D341Med (cell line): ENCODE measurements at places on chromosomes 1 and 21.
A peak's percentile ranks its signal among the peaks of the same experiment; 100 is the strongest.

GRCh38 chr1:92804721-92805201, 19.9 kb upstream of the EVI5 start:
- peak; percentile 32 for DNase-seq

DNA sequence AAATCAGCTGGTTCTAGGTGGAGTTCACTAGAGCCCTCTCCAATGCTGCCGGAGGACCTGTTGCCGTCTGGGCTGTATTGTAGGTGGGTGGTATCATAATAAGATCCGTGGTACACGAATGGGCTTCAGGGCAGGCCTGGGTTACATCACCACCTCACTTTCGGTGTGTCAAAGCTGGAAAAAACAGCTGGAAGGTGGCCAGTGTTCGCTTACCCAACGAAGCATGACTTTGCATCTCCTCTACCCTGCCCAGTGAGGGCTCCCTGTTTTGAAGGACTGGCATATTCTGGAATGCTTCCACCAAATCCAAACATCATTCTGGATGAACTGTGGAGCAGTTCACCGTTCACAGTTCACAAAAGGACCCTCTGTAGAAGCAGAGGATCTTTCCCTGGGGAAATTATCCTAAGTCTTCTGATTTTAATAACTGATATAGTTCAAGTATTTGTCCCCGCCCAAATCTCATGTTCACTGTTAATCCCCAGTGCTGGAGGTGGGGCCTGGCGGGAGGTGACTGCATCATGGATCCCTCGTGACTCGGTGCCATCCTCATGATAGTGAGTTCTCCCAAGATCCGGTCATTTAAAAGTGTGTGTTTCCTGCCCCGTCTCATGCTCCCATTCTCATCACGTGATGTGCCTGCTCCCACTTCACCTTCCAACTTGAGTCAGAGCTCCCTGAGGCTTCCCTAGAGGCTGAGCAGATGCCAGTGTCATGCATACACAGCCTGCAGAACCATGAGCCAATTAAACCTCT, 429.0 kb downstream of the KIF26B start:
- DNase-seq: no peak

DNA sequence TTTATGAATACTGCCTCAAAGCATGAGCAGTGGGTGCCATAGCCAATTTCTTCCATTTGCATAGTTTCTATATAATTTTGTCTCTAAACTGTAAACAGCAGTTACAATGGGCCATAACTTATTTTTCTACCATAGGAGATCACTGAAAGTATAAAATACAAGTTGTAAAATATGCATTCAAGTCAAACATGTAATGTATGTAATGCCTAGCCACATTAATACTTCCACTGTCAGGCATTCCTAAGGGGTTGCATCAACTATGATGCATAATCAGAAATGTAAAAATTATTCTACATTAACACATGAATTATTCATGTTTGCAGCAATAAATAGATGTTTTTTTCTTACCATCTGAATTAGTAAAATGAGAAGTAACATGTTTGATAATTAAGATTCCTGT, 560.3 kb upstream of the ZP4 start:
- DNase-seq: no peak

DNA sequence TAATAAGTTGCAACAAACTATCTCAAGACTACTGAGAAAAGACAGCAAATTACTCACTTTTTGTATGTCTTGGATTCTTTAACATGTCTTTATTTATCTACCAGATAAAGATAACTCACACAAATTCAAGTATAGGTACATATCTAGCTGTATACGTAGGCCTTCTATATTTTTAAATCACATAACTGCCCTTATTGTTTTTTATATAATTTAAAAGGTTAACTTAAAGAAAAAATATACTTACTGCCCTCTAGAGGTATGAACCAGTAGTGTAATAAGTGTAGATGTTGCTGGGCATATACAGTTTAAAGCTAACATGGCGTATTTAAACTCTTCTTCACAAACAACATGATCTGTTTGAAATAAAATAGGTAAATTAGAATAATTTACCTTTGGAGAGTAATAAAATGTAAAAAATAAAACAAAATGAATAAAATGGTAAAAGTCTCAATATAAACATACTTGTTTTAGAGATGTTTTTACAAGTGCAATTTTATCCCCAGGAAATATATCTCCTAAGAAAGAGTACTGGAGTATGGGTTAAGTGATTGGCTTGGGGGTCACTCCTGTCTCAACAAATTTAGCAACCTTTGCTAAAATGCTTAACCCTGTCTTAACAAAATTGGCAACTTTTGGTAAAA, 235.2 kb downstream of the KCNT2 start:
- DNase-seq: peak; percentile 21

- no peak for DNase-seq
Measured at GRCh38 chr21:20169812-20170576, 828.2 kb upstream of the NCAM2 start.

DNA sequence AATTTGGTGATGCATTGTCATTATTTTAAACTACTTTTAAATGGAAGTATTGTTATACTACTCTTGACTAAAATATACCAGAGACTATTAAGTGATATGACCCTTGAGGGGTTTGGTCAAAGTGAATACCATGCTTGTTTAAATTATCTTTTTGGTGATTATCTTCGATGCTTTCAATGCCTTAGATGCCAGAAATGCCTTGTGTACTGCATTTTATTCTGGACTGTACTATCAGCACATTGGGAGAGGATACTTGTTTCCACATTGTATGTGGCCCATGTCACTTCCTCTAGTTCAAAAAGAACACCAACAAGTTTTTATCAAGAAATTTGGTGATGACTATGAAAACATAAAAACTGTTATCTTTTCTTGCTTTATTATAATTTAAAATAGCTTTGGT, 16.3 kb downstream of the MAP3K7CL start:
- DNase-seq: no peak

DNA sequence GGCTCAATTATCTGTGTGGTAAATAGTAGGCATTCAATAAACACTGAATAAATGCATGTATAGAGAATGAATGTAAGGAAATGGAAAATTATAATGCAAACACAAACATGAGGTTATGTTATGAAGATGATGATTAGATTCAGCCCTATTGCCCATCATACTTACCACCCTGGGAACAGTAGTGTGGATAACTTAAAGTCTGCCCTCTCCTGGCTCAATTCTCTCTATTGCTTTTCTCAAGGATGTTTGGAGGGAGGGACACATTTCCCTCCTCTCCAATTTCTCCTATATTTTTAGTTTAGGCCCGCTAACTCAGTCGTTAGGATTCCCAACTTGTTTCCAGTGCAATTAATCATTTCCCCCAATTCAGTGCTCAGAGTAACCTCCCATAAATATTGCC, 101.5 kb upstream of the TNR start:
- DNase-seq: no peak

DNA sequence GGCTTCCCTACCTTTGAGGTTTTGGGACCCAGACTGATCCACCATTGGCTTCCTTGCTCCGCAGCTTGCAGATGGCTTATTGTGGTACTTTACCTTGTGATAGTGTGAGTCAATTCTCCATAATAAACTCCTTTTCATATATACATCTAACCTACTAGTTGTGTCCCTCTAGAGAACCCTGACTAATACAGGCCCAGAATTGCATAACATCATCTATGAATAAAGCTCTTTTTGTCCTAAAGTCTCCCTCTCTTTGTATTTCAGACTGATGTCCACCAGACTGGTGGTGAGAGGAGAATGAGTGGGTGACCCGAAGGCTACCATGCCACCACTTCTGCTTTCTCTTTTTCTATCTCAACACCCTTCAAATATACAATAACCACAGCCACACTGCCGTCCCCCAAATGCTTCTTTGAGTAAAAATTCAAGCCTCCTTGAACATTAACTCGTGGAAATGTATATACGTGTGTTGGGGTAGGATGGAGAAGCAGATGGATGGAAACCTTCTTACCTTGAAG, 265.7 kb downstream of the PTBP2 start:
- DNase-seq: no peak

DNA sequence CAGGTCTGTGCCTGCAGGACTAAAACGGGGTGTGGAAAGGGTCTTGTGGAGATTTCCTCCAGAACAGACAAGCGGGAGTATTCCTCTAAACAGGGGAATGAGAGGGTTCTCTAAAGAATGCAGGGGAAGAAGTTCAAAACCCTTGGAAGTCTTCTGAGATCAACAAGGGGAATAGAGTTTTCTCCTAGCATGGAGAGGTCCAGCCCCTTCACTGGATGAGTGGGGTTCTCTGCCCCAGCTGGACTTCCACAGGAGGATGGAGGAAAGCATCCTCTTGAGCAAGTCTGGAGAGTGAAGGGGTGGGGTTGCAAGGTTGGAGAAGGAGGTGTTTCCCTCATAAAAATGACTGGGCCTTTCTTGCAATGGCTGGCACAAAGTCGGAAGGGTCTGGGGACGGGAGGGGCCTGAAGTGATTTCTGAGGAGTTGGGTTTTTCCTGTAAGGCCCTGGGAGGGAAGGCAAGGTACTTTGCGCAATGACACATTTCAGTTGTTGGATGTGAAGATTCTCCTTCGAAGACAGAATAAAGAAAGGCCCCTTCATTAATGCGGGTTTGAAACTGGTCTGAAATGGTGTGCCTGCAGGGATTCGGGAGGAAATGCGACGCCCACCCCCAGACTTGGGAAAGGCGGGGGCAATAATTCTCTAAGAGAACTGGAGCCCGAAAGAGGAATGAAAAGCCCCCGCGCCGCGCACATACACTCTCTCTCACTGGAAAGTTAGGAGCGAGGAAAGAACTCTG, 884 bp downstream of the SPATA6 start:
- DNase-seq: no peak

- DNase-seq: no peak
Measured at GRCh38 chr21:31397515-31397926, 53.5 kb upstream of the TIAM1 start.

DNA sequence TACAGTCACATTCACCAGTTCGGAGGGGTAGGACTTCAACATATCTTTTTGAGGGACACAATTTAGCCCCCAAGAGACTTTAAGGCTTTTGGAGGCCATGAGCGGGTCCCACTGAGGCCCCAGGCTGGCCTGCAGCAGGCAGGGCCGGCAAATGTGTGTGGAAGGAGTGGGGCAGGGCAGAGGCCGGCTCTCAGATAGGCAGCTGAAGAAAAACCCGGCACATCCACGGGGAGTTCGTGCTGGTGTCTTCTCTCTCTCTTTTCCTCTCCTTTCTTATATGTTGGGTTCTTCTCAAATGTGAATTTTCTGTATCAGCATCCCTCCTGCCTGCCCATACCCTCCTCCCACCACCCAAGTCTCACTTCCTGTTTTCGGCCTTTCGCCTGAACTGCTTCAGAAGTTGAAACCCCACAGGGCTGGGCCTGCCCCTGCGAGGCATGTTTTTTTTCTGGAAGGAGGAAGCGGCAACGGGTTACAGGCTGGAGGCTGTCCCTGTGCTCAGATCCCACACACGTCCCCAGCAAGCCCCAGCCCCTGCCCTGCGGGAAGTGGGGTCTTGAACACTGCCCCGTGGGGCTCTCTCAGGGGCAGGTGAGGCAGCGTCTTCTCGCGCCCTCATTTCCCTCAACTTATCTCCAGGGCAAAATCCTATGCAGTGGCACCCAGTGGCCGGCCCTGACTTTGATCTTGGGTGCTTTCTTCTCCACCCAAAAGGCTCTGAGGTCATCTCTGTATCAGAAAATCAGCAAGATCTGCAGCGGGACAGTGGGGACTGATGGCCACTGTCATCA, 9.7 kb upstream of the UMODL1 start:
- no peak for DNase-seq

DNA sequence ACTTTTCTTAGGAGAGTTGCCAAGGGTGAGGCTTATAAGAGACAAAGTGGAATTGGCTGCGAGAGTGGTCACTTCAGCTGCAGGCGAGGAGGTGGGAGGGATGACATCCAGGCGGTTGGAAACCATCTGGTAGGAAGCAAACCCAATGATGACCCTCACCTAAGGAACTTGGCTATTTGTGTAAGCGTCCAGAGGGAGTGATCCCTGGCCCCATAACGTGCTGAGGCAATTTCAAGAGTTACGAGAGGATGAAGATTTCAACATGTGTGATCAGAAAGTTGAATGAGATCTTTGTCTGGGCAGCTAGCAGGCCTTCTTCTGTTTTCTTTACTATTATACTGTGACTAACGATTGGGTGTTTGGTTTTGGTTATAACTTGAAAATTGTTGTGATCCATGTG, 102.7 kb upstream of the VANGL1 start:
- DNase-seq: no peak

GRCh38 chr1:34785875-34786470, 5.0 kb downstream of the GJB3 start:
- DNase-seq: no peak

GRCh38 chr1:88058205-88058604, 625.9 kb upstream of the PKN2 start:
- DNase-seq: no peak

DNA sequence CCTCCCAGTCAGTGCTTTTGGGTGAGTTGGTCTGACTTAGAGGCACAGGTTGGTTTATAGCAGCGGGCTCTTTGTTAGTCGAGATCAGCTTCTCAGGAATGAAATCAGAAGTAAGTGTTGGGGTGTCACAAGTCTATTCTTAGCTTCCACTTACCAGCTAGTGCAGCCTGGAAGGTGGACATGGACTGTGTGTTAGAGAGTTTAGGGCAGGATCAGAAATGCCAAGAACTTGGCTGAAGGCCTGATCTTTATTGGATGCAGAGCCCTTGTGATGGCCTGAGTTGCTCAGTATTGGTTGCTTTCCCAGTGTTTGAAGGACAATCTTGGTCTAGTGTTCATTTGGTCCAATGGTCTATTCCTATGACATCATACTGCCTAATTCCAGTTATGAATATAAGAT, 377.0 kb upstream of the USP24 start:
- DNase-seq: no peak

GRCh38 chr1:102071451-102071850, 74.7 kb upstream of the OLFM3 start:
- no peak for DNase-seq

DNA sequence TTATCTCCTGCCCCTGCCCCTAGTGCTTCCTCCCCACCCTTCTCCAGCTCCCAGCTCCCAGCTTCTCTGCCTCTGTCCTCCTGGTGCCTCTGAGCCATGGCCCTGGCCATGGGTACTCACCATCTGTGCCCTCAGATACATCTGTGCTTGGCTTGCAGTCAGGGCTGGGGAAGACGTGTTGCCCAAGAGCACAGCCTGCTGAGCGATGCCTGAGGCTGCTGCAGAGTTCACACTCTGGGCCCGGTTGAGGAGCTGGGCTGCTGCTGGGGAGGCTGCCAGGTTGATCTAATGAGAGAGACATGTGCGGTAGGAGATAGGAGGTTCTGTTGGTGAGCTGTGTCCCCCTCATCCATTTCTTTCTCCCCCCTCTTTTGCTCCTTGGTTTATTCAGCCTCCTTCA, 49.4 kb upstream of the A3GALT2 start:
- no peak for DNase-seq

GRCh38 chr1:99850459-99851291, 514 bp downstream of the AGL start:
- no peak for DNase-seq

DNA sequence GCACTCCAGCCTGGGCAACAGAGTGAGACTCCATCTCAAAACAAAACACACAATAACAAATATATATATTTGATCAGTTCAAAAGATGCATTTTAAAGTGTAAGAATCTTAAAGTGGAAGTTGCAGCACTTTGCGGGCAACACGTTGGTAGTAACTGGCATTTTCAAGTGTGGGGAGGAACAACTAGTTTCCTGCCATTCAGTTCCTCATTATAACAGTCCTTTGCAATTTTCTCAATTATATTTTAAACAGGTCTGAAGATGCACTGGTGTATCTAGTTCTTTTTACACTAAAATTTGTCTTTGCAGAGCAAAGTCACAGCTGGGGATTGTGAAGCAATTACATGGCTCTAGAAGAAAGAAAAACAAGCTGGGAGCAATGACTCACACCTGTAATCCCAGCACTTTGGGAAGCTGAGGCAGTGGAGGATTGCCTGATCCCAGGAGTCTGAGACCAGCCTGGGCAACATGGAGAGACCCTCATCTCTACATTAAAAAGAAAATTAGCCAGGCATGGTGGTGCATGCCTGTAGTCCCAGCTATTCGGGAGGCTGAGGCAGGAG, 25.3 kb downstream of the RRAGC start:
- no peak for DNase-seq
